Ovary (tissue), 10 donors: ENCODE measurements at places on chromosomes 6 and 20. TPM values are rescaled to one million over a fixed set of nuclear protein-coding genes. Genes with fewer than 3 reads are reported as not detected.

SIRPB1 gene
- 1.9 TPM for total RNA-seq

PSMB9 gene
- total RNA-seq: 20.1 TPM

TMEM217 gene
- total RNA-seq: 4.6 TPM

LINC00237 gene
- not detected for total RNA-seq
